Hematopoietic multipotent progenitor cell (in vitro differentiated cells): ENCODE measurements at places on chromosomes 6 and 20.

GRCh38 chr20:16801919-16802651 is 53.9 kb downstream of the OTOR start:
- peak; percentile 57 for DNase-seq

DNA sequence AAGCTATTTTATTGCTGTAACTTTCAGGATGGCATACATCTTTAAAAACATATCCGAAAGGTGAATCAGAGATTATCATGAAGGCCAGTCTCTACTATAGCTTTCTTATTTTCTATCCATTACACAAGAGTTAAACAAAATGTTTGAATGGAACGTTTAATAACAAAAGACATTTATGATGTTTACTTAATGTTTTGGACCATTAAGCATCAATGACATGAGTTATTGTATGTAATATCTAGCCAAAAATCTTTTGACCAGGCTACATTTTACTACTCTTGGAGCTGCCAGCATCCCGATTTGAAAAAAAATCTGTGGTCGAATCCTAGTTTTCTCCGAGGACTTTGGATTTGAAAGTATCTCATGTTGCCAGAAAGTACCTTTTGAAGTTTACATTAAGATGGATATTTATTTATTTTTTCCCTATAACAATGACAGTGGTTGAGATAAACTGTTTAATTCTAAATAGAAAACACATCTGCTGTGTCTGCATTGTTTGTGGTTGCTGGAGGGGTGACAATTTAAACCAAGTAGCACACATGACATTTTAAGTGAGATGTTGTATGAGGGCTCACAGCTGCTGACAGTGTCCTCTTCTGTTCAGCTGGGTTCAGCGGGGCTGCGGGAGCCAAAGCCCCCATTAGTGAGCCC is 293.7 kb upstream of the TCF21 start:
- no peak for DNase-seq

GRCh38 chr6:44064089-44064947 is 62.9 kb downstream of the MRPL14 start:
- DNase-seq, result peak; percentile 61

- no peak for DNase-seq
These were observed 10.6 kb downstream of the PFDN4 start for GRCh38 chr20:54218470-54218869.

GRCh38 chr6:100780648-100781047 is 100.5 kb downstream of the ASCC3 start:
- no peak for DNase-seq

DNA sequence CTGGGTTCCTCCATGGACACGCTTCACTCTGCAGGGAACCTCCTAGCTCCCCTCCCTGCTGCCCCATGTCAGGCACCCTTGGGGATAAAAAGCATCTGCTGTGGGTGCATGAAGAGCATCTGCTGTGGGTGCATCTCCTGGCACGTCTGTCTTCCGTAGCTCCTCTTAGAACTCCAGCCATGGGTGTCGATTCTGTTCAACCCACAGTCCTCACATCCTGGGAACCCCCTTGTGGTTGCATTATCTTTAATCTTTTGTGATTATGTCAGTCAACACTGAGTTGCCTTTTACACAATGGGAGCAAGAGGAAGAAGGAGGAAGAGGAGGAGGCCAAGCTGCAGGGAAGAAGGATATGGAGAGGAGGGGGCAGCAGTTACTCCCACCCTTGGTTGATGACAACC is 24.1 kb upstream of the CCR6 start:
- no peak for DNase-seq

DNA sequence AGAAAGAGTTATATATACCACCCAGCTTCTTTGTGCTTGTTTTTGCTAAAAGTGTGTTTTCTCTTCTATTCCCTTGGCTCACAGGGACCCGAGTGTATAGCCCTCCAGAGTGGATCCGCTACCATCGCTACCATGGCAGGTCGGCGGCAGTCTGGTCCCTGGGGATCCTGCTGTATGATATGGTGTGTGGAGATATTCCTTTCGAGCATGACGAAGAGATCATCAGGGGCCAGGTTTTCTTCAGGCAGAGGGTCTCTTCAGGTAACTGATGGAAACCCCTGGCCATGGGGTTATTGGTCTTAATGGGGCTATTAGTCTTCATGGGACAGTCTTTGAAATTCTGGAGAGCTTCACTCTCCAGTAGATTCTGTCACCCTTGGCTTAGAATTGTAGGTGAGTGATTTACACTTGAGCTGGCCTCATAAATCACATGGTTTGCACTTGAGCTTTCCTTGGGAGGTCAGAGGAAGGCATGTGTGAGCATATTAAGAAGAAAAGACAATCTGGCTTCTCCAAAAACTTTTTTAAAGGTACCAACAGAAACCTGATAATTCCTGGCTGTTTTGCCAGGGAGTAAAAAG is 3.0 kb downstream of the PIM1 start:
- DNase-seq, result no peak

DNA sequence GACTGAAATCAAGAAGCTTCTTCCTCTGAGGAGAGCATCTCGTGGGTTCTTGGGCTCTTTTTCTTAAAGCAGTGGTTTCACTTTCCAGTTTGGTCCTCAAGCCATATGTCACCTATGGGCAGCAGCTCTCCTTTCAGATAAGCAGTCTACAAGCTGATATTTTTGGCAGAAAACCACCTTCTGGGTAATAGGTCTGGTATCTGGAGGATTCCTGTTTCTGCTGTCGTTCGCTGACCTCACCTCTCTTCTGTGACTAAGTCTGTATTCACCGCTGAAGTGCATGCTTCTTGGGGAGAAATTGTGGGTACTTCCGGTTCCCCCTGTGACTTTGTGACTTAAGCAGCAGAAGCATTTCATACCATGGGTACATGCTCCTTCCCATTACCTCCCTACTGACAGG is 193.6 kb downstream of the EDN1 start:
- DNase-seq, result peak; percentile 66

DNA sequence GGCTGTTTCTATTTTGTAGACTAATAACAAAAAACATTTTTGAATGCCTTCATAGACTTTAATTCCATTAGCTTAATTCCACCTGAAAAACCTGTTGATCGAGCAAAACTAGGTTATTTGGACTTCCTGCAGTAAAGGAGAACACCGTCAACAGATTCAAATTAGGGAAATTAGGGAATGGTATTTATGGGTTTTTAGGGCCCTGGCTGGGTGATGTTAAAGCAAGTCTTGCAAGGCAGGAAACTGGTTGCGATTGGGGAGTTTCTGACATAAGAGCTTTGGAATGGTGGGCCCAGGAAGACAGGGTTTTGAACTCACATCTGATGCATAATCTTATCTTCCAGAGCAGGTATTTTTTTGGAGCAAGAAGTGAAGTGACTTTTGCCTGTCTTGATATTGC is 40.1 kb upstream of the TFAP2C start:
- no peak for DNase-seq

DNA sequence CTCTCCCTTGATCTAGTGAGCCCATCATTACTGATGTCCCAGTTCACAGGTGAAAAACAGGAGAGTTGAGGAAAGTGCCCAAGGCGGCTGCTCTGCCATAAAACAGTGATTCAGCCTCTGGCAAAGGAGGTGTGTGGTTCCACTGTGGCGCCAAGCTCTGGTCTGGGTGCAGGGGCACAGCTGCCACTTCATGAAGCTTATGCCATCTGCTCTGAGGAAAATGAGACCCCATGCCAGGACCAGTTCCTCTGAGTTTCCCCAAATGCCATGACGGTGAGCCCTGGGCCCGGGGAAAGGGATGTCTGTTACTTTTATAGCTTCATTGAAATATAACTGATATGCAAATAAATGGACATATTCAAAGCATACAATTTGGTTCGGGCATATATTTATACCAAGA is 33.7 kb upstream of the ZBP1 start:
- no peak for DNase-seq

GRCh38 chr20:20593447-20594170 is 118.8 kb downstream of the RALGAPA2 start:
- peak; percentile 38 for DNase-seq

GRCh38 chr20:32914031-32914430 is 55.3 kb downstream of the EFCAB8 start:
- no peak for DNase-seq

GRCh38 chr6:9315966-9316650 is 880.8 kb upstream of the SLC35B3 start:
- no peak for DNase-seq

- no peak for DNase-seq
These were observed 168.4 kb downstream of the OR2B2 start for GRCh38 chr6:27743787-27744186.

GRCh38 chr6:162372106-162372505 is 355.5 kb downstream of the PRKN start:
- no peak for DNase-seq
